ENCODE measurements at places on chromosomes 1 and 21.

DNA sequence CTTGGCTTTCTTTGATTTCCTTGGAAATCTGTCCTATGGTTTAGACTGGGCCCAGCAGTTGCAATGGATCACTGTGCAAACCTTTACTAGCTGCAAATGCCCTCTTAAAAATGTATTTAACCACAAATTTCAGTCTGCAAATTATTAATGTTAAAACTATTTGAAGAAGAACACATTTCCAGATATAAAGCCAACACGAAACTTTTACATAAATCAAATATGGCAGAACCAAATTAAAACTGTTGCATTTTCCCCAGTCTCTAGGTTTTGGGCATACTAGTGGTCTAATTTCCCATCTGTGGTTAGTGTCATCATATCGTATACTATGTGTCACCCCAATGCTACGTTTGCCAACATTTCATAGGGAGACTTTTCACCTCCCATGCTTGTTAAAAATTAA lies 52.3 kb downstream of the HMCN1 start:
- no peak for DNase-seq

DNA sequence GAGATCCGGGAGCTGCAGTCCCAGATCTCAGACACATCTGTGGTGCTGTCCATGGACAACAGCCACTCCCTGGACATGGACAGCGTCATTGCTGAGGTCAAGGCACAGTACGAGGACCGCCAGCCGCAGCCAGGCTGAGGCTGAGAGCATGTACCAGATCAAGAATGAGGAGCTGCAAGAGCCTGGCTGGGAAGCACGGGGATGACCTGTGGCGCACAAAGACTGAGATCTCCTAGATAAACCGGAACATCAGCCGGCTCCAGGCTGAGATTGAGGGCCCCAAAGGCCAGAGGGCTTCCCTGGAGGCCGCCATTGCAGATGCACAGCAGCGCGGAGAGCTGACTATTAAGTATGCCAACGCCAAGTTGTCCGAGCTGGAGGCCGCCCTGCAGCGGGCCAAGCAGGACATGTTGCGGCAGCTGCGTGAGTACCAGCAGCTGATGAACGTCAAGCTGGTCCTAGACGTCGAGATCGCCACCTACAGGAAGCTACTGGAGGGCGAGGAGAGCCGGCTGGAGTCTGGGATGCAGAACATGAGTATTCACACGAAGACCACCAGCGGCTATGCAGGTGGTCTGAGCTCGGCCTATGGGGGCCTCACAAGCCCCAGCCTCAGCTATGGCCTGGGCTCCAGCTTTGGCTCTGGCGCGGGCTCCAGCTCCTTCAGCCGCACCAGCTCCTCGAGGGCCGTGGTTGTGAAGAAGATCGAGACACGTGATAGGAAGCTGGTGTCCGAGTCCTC lies 25.5 kb downstream of the ETV3L start:
- DNase-seq, result no peak

DNA sequence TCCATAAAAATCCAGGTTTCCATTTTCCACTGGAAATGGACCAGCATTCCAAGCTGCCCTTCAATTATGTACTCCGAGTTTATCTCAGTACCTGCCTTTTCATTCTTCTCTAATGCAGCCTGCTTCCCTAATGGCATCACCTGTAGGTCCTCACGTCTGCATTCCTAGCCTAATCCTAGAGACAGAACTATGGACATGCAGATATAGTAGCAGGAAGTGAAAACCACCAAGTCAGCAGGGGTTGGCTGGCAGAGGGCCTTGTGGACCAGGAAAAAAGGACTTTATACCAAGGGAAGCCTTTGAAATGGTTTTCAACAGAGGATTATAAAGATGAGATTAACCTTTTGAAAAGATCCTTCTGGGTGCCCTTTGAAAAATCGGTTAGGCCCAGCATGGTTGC lies 135.7 kb upstream of the L1TD1 start:
- DNase-seq, result no peak

DNA sequence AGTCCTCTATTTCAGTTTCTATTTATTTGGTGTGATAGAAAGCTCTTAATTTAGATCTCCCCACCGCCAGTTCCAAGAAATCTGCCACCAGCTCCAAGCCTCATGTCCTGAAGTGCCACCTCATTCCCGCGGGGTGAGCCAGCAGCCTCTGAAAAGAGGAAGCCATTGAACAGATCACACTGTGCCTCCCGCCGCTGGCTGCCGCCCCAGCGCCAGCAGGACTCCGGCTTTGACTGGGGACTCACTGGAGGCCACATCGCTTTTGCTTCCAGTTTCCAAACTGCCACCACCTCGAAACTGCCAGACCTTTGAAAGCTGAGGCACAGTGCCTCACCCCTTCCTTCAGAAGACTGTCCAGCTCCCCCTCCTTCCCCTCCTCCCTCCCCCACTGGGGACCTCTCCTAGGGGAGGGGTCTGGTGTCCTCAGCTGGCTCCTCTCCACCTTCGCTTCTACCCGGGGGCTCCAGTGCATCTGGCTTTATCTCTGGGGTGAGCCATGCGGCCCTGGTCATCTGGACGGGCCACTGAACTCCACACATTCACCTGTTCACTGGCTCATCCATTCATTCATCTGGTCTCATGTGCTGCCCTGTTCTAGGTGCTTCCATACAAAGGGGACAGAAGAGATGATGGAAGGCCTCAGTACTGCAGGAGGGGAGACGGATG lies 58.9 kb downstream of the VPS26C start:
- DNase-seq, result no peak

GRCh38 chr1:223430236-223430635 lies 37.0 kb downstream of the CCDC185 start:
- no peak for DNase-seq

- DNase-seq, result no peak
Observed at GRCh38 chr1:198708761-198709525, 70.1 kb downstream of the PTPRC start.

DNA sequence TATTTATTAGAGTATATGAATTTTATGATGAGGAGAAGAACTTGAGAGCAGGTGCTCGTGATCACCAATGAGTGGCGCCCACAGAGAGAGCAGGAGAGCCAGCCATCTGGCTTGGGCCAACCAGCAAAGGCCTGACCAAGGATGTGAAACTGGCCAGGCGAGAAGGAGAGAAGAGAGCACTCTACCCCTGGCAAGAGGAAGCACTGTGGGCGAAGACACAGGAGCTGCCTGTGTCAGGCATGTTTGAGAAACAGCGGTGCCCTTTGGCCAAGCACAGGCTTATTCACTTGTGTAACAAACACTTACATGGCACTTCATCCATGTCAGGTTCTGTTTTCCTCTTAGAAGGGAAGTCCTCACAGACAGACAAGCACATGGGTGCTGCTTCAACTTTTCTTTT lies 4.2 kb upstream of the SIPA1L2 start:
- DNase-seq, result no peak

GRCh38 chr1:180762796-180763195 lies 131.0 kb downstream of the XPR1 start:
- no peak for DNase-seq

- DNase-seq, result no peak
Observed at GRCh38 chr1:239858529-239858928, 233.2 kb upstream of the FMN2 start.

DNA sequence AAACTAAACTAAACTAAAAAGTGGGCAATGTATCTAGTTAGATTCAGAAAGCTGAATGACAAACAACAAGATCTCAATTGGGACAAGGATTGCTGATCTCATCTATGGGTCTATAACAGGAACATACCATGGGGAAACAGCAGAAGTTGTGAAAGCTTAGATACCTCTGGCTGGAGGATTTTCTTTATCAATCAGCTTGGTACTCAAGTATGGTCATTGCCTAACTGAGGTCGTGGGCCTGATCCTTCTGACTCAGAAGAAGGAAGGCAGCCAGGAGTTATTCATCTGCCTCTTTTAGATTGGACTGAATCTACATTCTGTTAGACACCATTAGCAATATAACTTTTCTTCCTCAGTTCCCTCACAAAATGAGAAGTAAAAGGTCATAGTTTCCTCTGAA lies 39.7 kb downstream of the DNTTIP2 start:
- peak; percentile 75 for DNase-seq

GRCh38 chr1:203175827-203176241 lies 208 bp upstream of the MYBPH start:
- DNase-seq, result no peak

DNA sequence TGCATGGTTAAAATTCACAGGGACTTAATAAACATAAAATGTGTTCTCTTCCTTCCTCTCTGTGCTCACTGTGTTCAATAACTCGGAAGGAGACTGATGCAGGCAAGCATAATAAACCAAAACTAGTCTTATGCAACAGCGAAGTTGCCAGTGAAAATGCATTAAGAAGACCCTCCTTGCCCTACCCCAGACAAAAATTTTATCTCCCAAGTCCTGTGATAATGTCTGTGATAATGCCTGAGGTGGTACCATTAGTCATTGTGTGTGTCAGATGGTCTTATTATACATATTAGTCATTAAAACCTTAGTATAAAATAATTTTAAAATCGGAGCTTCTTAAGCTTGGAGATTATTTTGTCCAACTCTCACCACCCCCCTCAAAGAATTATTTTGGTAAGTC lies 97.8 kb downstream of the NGF start:
- no peak for DNase-seq

- DNase-seq, result no peak
Observed at GRCh38 chr1:71836904-71837303, 445.4 kb downstream of the NEGR1 start.

GRCh38 chr1:115123116-115123515 lies 33.8 kb upstream of the TSPAN2 start:
- no peak for DNase-seq

GRCh38 chr21:31343680-31344480 lies at the start of gene TIAM1:
TIAM1 (minus strand) TSS chr21:31344261; CDS start chr21:31266972, 77,289 bp downstream.
- DNase-seq, result no peak

DNA sequence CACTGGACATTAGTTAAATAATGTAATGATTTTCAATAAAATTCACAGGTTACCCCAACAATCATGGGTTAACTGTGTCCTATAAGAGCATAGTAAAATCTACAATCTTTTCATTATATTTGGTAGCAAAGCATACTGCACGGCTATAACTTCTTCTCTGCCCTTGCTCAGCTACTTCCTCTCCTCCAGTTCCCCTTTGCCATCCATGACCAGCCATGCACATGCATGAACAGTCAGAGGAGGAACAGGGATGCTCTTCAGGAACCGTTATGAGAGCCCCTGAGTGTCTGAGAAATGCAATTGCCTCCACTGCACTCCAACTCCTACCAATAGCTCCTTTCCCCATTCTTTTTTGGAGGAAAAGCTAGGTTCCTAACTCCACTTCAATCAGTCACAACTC lies 646.7 kb downstream of the LTN1 start:
- DNase-seq, result no peak

- DNase-seq, result no peak
Observed at GRCh38 chr1:153750026-153750995, 22.5 kb downstream of the INTS3 start.

DNA sequence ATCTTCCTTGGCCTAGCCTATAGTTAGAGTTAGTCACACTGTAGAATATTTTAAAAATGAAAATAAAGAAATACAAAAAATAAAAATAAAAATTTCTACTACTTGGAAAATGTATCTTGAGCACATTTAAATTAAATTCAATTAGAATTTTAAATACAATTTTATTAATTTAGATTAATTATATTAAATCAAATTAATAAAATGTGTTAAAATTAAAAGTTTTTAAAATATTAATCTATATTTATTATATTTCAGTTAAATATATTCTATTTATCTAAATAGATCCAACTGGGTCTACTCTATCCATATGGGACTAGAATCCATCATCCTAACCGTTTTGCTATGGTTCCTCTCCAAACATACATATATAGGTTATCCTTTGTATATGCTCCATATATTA lies 588.3 kb upstream of the TMPRSS15 start:
- no peak for DNase-seq

- no peak for DNase-seq
Observed at GRCh38 chr1:175933801-175934200, 190.4 kb upstream of the TNR start.

DNA sequence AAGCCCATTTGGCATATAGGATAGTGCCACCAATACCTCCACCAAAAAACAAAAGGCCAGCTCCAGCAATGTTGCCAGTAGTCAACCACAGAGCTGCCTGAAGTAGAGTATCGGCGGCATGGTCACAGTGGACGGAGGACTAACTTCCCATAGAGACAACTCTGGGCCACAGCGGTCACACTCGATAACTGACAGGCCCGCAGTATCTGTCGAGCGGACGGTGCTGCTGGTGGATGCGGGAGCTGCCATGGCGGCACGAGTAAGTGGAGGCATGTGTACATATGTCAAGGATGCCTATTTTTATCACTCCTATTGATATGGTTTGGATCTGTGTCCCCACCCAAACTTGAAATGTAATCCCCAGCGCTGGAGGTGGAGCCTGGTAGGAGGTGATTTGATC lies 4.1 kb downstream of the KRTAP12-1 start:
- no peak for DNase-seq

- no peak for DNase-seq
Observed at GRCh38 chr1:244337839-244338238, 113.9 kb downstream of the ADSS2 start.

GRCh38 chr1:48023488-48023887 lies 26.3 kb upstream of the TRABD2B start:
- no peak for DNase-seq

- no peak for DNase-seq
Observed at GRCh38 chr21:33028773-33029384, 3.1 kb downstream of the OLIG2 start.

GRCh38 chr21:17088500-17088899 lies 424.3 kb upstream of the CXADR start:
- no peak for DNase-seq

- DNase-seq, result no peak
Observed at GRCh38 chr1:165114022-165114888, 242.3 kb downstream of the LMX1A start.

DNA sequence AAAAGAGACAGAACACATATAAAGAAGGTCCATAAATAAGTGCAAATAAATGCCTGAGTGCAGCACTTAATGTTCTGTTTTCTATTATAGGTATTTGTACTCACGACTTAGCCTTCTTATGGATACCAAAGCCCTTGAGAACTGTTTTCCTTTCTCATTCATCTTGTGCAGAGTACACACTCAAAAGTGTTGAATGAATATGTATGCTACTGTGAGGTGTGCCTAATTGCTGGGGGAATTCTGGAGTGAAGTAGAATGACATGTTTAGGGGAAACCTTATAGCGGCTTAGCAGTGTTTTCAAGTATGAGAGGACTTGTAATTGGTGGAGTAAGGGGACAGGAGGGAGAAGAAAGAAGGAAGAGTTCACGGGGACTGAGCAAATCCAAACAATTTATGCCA lies 157.6 kb downstream of the CACNA1E start:
- no peak for DNase-seq

DNA sequence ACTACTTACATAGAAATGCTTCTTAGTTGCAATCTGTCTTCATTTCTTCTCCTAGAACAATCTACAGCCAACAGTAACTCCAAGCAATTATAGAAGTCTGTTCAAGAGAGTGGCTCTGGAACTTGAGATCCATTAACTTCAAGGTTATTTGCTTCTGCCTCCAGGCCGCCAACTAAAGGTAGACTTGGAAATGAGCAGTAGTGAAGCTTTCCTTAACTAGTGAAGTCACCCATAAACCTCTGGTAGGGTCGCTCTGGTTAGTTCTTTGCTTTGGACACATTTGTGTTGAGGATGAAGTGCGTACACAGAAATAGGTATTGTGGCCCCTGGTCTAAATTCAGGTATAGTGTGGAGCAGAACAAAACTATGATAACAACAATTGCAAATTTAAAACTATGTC lies 809.9 kb upstream of the RGS18 start:
- DNase-seq, result no peak
